ENCODE measurements at places on chromosomes 16 and 17.

DNA sequence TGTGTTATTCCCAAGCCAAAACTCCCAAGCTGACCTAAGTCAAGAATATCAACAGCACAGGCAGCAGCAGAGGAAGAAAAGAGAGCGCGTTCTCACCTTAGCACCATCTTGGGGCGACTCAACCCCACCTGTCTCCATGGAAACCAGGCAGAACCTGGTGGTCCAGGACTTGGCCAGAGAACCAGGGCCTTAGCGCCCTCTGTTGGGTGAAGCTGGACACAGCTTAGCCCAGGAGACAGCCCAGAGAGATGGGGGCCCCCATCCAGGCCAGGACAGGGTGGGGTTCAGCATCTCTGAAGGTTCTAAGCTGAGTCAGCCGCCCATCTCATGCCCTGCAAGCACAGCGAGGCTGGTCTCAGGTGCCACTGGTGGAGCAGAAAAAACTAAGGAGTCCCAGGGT is 60.1 kb upstream of the TMEM132E start:
- DNase-seq: no peak

GRCh38 chr17:44955674-44956425 is 8.3 kb upstream of the KIF18B start:
- no peak for DNase-seq

DNA sequence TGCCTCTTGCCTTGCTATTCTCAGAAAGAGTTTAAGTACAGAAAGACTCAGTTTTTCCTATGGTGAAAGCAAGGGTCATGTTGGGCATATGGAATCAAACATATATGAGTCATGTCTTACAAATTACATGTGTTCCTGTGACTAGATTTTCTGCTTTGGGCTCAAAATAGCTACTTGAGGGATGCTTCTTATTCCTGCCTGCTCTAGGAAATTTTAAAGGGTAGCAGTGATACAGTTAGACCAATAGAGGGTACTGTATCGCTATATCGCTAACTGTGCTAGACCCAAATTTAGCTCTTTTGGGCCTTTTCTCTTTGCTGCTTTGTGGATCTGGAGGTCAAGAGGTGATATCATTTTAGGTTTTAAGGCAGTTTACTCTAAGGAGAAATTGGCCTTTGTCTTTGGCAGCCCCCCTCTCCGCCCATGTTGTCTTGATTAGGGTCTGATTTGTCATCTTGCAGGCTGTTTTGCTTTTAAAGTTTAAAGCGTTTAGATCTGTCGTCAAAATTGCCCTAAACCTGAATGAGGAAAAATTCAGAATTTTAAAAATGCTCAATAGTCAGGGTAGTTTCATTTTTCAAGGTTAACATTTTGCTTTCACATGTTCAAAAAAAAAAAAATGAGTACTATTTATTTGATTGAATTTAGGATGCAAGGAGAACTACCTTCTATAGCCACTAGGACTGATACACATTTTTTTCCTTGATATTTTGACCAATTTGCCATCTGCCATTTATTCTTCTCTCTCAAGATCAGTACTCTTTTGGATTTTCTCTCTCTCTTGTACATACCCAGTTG is 8.8 kb downstream of the NFATC3 start:
- DNase-seq: no peak

- no peak for DNase-seq
Observed at GRCh38 chr16:79876332-79876730, 275.8 kb upstream of the MAF start.

- DNase-seq: no peak
Observed at GRCh38 chr17:28926366-28926765, 23.5 kb upstream of the DHRS13 start.

DNA sequence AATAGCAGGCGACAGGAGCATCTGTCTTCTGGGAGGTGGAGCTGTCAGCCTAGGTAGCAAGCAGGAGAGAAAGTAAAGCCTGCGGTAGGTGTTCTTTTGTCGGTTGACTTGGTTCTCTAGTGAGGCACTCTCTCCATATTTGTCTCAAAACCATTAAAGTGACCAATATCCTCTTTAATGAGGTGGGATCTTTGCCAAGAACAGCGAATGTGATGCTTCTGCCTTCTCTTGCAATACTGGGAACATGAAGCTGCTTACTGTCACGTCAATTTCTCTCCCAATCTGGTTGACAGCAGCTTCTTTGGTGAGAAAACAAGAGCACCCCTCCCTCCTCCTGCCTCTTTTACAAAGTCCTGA is 176.7 kb downstream of the ABCC12 start:
- DNase-seq: no peak

Data from T-cell (primary cell).